ENCODE measurements at places on chromosomes 1 and 21. TPM values are rescaled to one million over a fixed set of nuclear protein-coding genes. Genes with fewer than 3 reads are reported as not detected.

DNA sequence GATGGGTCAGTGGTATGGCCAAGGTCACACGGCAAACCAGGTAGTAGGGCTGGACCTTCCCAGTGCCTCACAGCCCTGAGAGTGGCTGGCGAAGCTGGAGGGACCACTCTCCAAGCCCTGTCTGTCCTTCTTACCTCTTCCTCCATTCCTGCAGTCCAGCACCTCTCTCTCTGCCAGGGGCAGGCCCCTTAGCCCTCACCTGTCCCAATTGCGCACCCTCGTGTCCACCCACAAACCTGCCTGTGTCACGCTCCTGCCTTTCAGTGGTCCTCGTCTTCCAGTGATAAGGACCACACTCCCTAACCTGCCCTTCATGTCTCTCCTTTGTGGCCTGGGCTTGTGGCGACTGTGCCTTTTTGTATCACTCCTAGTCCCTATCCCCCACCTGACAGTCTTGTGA, 3.4 kb downstream of the PODN start:
- no peak for DNase-seq

GRCh38 chr1:226584164-226584563, 35.6 kb downstream of the STUM start:
- DNase-seq, result no peak

Gene ANGPTL1
- total RNA-seq, result not detected

DNA sequence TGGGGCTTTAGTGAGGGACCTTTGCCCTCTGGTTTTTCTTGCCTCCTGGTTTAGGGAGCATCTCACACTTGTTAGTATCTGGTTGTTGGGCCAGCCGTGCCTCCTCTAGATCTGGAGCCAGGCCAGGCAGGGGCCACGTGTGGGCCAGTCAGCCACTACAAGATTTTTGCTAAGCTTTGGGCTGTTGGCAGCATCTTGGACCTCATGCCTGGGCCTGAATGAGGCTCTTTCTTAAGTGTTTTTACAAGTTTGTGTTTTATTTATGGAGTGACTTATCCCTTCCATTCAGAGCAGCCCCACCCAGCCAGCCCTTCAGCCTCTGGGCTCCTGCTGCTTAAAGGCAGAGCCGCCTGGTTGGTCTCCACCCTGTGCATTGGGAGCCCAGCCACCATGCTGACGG, 1.6 kb upstream of the SH3BGRL3 start:
- DNase-seq, result no peak

Gene AK5
- total RNA-seq, result not detected

- DNase-seq, result no peak
These were observed 34.9 kb downstream of the CHML start for GRCh38 chr1:241605146-241605805.

- DNase-seq, result no peak
These were observed 67.8 kb downstream of the CNIH3 start for GRCh38 chr1:224683936-224684335.
